NCI-H1105 (cell line): ENCODE measurements at places on chromosomes 1 and 21.

- peak; percentile 59 for DNase-seq
Measured at GRCh38 chr1:206575894-206576737, 36.1 kb downstream of the EIF2D start.

GRCh38 chr1:23529146-23530086 is 1.6 kb downstream of the E2F2 start:
- DNase-seq = peak; percentile 18

DNA sequence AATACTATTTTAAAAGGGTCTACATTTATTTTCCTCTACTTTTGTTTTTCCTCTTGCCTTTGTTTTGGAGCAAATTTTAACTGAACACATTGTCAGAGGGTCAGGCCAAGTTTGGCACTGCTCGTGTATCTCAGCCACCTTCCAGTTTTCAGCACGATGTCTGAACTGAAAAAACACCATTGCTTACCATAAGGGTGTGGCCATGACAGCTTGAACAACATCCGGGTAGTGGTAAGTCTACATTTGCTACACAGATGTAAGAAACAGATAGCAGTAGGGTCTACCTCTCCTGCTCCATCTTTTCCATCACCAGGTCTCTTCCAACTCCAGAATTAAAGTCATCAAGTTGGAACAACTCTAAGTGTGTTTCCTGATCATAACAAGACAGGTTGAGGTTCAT is 4.2 kb downstream of the HIVEP3 start:
- DNase-seq = no peak

DNA sequence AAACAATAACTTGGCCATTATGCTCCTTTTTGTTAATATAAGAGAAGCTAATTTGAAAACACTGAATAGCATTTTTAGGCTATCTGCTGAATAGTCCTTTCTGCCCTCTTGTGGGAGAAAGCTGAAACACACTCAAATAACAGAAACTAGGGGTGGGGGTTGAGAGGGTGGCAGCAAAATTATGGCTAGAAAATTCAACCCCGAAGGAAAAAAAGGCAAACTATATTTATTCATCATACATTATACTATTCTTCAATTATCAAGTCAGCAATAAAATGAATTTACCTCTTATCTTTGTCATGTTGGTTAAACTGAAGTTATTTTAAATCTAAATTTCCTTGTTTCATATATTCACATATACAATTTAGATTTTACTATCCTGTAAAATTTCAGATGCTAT is 255.9 kb downstream of the FAF1 start:
- DNase-seq = peak; percentile 17

DNA sequence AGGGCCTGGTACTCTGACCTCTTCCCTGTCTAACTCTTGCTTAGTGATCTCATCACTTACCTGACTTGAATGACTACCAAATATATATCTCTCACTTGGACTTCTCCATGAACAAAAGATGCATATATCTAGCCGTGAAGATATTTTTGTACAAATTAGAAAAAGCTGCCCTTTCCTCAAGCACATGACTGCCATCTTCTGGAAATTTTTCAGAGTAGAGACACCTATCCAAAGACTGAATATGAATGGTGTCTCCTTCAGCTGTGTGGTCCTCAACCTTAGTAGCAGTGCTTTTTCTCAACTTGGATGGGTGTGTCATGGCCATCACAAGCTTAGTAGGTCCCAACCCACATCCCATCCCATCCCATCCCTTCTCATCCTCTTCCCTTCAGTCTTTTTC is 142.3 kb downstream of the DNM3 start:
- DNase-seq = no peak

GRCh38 chr21:17612023-17612564 is 607 bp downstream of the BTG3 start:
- DNase-seq = peak; percentile 19

DNA sequence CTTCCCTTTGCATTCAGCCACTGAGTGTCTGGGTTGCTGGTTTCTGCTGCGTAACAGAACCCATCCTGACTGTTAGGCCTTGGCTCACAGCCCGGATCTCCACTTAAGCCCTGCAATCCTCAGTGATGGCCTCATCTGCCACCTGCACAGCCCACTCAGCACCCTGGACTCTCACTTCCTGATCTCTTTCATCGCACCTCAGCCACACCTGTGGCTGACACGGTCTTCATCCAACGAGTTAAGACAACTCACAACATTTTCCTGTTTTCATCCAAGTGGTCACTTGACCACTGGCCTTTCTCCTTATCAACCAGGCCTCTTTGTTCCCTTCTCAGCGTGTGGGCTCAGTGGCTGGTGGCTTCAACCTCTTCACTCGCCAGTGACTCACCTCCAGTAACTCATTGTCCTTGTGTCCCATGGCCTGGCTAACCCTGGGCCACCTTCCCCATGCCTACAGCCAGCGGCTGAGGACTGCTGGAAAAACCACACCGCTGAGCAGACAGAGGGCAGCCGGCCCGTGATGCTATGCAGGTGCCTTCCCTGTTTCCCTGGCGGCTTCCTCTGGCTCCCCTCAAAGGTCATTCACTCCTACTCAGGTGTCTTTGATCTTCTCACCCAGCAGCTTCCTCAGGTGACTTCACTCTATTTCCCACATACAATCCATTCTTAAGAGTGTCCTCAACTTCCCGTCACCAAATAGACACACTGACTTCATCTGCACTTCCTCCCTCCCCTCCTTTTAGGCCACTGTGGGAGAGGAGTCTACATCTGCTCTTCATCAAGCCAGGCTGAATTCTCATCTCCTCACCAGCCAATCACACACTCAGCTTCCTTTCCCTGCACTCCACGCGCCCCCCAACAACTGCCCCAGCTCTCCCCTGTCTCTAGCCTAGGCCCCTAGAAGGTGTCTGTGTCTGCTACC is 19.9 kb upstream of the EDN2 start:
- DNase-seq = peak; percentile 61

GRCh38 chr1:199510314-199510713 is 517.2 kb upstream of the NR5A2 start:
- DNase-seq = no peak

DNA sequence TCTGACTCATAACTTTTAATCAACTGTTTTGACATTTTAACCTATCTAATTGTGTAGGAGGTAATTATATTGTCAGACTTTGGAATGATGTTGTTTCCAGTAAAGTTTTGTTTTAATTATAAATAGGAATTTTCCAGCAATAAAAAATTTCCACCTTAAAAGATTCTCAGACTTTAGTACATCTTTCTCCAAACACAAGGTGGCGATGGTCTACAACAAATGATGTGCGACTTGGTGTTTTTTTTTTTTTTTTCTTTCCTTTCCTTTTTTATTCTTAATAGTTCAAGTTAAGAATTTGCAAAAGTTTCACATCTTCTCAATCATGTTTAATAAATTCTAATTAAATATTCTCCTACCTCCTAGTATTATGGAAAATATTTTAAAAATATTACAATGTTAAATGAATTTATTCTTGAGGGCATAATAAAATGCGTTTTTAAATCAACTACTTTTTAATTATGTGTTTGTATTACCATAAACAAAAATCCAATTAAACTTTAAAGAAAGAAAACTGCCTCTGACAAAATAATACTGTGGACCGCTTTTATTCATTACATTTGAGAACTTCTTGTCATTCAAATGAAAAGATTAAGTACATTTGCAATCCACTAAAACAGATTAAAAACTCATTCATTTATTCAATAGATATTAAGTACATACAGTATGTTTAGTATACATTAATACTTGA is 4.4 kb upstream of the ADAMTS1 start:
- DNase-seq = no peak

- DNase-seq = no peak
Measured at GRCh38 chr1:226696547-226696946, 42.5 kb downstream of the ITPKB start.

- no peak for DNase-seq
Measured at GRCh38 chr1:167491586-167492461, 26.5 kb downstream of the CD247 start.

DNA sequence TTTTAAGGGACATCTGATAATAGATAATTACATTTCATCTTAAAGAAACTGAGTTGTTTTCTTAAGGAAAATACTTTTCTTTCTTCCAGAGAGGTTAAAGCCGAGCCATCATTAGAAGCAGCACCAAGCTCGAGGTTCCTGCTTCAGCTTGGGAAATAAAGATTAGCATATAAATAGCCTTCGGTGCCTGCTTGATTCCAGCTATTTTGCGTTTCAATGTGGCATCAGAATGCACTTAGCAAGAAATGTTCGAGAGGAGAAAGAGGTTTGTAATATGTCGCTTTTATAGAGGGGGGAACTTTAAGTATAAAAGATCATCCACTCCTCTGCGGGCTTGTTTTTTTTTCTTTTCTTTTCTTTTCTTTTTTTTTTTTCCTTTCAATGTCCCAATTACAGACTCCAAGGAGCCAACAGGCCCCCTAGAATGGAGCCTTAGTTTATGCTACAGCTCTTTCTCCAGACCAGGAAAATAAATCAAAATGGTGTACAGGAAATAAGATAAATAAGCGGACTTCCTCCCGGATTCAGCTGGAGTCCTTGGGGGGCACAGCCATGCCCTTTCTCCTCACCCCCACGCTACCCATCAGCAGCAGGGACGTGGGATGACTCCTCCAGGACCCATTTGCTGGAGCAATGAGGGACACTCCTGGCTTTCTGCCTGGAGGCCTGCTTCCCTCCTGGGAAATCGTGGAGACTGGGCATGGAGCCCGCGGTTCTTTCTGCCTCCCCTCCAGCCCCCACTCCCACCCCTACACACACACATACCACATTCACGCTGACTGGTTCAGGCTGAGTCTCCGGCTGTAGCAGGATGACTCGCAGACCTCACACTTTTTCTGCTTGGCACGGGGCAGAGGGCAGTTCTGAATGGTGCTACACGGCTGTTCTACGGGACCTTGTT is 131.6 kb downstream of the RRAGC start:
- DNase-seq = no peak

GRCh38 chr21:37319551-37319950 is 47.0 kb upstream of the DYRK1A start:
- no peak for DNase-seq

DNA sequence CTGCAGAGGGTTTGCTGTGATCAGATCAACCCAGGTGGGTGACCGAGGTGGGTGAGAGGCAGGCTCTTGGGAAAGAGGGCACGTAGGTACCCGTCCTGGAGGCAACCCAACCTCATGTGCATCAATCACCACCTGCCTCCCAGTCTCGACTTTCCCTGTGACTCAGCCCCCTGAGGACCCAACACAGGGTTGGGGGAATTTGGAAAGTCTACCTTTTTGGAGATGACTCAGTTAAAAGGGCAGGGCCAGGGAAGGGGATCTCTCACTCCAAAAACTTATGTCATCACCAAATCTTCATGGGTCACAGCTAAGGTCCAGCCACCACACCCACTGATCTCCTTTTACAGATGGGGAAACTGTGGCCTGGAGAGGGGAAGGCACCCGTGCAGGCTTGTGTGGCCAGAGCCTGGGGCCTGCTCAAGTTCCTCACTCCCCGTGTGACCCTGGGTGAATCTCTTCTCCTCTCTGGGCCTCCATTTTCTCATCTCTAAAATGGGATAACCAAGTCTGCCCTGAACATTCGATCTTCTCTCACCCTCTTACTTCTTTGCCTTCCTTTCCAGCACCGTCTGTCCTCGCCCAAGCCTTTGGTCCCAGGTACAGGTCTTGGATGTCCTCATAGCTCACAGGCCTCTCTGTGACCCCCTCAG is 34.6 kb upstream of the WNT4 start:
- DNase-seq = no peak

DNA sequence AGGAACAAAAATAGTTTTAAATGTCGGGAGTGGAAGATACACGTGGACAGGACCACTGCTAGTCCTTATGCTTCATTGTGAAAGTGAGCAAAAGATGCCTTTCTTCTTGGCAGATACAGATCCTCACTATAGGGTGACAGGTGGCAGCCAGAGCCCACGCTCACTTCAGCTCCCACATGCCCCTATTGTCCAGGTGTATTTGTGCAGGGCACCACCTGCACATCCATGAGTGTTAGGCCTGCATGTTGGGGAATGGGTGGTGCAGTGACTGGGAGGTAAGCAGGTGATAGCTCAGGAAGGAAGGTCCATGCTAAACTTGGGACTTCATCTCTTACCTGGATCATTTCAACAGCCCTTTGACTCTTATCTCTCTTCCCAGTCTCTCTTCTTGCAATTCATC is 27.4 kb downstream of the SLC5A9 start:
- DNase-seq = no peak

- peak; percentile 92 for DNase-seq
Measured at GRCh38 chr21:17352996-17353655, 159.7 kb upstream of the CXADR start.

- DNase-seq = peak; percentile 14
Measured at GRCh38 chr1:68111519-68112436, 61.4 kb upstream of the DIRAS3 start.

GRCh38 chr1:68955424-68955823 is 458.5 kb upstream of the DEPDC1 start:
- peak; percentile 22 for DNase-seq

DNA sequence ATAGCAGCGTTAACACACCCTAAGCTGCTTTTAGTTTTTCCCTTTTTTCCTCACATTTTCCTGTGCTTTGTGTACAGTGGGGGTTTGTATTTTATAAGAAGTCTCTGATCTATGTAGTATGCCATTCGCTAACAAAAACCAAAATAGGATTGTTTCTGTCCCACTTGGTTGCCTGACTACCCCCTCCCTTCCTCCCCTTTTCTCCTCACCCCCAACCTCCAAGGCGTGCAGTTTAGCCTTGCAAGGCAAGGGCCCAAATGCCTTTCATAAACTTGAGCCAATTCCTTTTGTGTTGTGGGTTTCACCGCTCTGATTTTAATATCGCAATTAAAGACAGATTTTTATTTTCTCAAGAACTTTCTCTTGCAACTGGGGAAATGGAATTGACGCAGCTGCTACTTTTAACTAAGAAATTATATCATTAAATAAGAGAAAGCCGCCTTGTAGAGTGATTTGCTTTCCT is 276.9 kb downstream of the TM2D1 start:
- DNase-seq = no peak

GRCh38 chr21:26709090-26709489 is 136.0 kb upstream of the CYYR1 start:
- DNase-seq = no peak

GRCh38 chr1:209685821-209686220 is 10.6 kb downstream of the G0S2 start:
- no peak for DNase-seq

GRCh38 chr1:14421977-14422609 is 176.4 kb upstream of the KAZN start:
- peak; percentile 72 for DNase-seq

GRCh38 chr1:78370779-78371482 is 119.8 kb upstream of the PTGFR start:
- no peak for DNase-seq
